ENCODE measurements at places on chromosomes 2 and 18.

DNA sequence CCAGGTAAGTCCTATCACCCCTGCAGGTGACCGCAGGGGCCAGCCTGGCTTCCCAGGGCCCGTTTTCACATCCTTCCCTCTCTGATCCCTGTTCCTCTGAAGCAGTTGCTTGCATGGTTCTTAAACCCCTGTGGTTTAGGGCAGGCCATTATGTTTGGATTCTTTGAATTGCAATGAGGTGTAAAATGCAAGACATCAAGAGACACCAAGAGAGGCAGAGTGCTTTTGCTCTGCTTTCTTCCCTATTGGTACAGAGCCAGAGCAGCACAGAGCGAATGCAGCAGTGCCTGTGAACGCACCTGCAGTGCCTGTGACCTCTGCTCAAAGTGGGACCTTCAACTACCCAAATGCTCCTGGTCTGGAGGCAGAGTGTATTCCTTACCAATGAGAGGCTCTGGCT, 7.6 kb downstream of the RFX8 start:
- DNase-seq, result no peak

DNA sequence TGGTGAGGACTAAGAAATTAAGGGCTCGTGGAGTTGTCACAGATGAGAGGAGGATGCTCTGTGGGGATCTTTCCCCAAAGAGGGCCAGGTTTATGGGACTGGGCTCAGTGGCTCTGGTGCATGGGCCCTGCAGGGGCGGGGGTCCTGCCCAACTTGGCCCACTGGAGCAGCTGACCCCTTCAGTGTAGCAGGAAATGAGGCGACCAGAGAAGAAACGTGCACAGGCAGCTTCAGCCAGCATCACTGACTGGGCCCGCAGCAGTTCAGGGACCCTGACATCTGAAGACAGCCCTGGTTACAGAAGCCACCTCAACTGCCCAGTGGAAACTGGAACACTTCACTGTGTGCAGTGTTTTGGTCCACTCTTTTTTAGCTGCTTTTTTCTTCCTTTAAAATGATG, 72.8 kb downstream of the EMILIN2 start:
- no peak for DNase-seq

- DNase-seq, result no peak
Measured at GRCh38 chr2:171178993-171179392, 18.3 kb upstream of the TLK1 start.

- no peak for DNase-seq
Measured at GRCh38 chr2:189659734-189660133, 1.5 kb upstream of the ASNSD1 start.

GRCh38 chr18:33664241-33664874, 86.3 kb downstream of the ASXL3 start:
- DNase-seq, result no peak

DNA sequence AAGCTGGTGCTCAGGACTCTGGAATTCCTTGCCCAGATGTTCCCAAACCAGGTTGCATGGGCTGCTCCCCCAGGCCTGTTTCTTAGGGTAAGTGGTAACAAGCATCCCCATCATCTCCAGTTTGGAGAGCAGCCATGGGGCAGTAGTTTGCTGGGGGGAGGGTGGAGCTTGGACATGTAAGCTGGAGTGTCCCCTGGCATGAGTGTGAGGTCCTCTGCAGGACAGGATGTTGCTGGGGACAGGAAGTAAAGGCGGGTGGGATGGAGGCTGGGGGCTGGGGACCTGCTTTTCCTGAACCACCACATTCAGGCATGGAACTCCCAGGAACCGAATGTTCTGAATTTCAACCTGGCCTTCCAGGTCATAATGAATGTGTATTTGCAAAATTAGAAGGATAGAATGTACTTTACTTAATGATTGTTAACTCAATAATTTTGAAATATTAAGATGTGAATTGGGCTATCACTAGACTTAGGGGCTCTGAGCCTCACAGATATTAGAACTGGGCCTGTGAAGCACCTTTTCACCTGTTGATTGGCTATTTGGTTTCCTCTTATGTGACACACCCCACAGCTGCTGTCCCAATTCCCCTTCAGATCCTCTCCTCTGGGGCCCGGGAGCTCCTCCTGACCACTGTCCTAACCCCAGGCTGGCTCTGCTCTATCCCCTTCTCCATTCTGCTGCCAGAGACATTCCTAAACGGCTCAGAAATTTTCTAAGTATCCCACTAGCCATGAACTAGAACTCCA, 66.4 kb upstream of the EPAS1 start:
- no peak for DNase-seq

DNA sequence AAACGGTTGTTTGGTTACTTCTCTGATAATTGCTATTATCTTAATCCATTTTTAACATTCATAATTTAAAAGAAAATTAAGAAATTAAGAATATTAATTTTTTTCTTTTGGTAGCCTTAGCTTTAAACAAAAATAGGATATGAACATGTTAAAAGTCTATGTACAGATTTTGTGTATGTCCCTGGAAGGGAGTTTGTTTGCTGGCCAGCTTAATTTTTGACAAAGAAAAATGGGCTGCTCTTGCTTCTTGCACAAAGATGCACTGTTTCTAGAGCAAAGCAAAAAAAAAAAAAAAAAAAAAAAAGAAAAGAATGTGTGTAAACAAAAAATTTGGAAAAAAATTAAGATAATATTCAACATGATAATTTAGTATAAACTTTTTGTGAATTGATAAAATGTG, 1.3 kb downstream of the RFTN2 start:
- DNase-seq, result no peak

GRCh38 chr2:239462191-239462515, 61.3 kb upstream of the HDAC4 start:
- no peak for DNase-seq

GRCh38 chr2:111678161-111678560, 205.8 kb downstream of the ANAPC1 start:
- DNase-seq, result no peak

DNA sequence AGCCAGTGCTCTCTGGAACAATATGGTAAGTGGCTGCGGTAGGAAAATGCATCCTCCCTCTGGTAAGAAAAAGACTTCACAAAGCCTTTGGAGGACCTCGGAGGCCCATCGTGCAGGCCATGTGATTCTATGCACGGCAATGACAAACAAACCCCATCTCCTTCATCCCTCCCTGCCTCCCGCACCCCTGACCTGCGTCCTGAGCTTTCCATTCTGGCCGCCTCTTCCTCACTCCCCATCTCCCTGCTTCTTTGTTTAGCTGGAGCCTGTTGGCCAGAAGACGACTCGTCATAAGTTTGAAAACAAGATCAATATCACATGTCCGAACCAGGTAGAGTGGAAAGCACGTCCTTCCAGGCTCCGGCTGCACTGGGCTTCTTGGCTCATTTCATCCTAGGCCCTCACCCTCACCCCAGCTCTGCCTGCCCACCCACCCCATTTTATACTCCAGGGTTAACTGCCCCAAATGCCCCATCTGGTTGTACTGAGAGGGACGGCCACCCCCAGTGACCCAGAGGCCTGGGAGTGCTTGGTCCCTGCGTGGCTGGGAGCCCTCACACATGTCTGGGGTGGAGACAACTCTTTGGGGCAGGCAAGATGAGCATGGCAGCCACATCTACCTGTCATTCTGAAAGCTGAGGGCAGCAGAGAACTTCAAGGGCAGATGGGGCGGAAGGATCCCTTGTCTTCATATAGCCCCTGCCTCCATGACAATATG, 94.0 kb downstream of the PLB1 start:
- no peak for DNase-seq

- DNase-seq, result no peak
Measured at GRCh38 chr2:71940695-71941094, 207.0 kb downstream of the CYP26B1 start.

GRCh38 chr2:237870126-237870525, 10.7 kb downstream of the RAMP1 start:
- no peak for DNase-seq

DNA sequence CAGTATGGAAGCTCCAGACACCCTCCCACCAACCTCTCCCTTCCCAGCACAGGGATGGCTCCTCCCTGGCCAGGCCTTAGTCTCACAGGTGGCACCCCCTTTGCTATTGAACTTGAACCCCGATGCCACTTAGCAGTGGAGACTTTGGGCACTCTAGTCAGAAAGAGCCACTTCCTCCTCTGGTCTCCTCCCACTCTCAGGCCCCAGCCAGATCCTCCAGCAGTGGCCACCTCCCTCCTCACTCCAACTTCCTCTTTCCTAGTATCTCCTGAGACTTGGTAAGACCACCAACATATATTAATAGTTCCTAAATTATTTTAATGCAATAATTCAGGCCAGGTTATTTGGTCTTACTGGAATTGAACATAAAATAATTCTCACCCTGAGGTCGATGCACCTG, 437.2 kb upstream of the ID2 start:
- DNase-seq, result no peak

GRCh38 chr2:1690056-1690775, 54.1 kb downstream of the PXDN start:
- no peak for DNase-seq

GRCh38 chr2:106904242-106904641, 18.3 kb upstream of the ST6GAL2 start:
- no peak for DNase-seq

DNA sequence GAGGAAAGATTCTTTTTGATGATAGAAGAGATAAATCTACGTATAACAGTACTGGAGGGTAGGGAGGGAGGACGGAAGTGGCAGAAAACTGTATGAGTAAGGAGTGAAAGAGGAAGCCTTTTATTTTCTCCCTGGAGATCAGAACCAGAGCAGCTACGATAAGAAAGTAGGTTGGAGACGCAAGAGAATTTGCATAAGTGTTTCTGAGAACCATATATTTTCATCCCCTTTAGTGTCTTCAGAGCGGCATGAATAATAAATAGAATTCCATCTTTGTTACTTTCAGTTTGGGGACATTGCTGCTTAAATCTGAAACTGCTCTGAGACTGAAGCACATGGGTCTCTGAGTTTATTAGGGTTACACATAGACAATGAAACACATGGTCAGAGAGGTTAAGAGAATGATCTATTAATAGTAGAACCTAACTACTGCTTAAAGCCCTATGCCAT, 230.2 kb upstream of the TNP1 start:
- DNase-seq, result no peak

DNA sequence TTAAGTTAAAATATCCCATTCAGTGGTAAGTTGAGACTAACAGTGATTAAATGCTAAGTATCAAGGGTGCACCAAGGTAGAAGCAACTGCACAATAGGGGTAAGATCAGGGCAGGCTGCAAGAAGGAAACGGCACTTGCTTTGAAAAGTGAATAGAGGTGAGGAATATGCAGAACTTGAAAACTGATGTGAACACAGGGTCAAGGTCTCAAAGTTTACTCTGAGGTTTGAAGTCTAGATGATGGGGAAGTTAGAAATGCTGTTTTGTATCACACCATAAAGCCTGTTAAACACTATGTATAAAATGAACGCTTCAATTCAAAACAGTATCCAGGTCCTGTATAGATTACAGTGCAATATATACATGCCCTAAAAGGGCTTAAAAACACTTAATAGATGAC, 50.8 kb downstream of the GRB14 start:
- no peak for DNase-seq

- DNase-seq, result no peak
Measured at GRCh38 chr2:20467789-20468548, 21.1 kb downstream of the RHOB start.

GRCh38 chr2:175181877-175182308, 383 bp upstream of the ATP5MC3 start:
- no peak for DNase-seq

Data from skeletal muscle cell (primary cell).